ENCODE measurements at places on chromosomes 1 and 21.

DNA sequence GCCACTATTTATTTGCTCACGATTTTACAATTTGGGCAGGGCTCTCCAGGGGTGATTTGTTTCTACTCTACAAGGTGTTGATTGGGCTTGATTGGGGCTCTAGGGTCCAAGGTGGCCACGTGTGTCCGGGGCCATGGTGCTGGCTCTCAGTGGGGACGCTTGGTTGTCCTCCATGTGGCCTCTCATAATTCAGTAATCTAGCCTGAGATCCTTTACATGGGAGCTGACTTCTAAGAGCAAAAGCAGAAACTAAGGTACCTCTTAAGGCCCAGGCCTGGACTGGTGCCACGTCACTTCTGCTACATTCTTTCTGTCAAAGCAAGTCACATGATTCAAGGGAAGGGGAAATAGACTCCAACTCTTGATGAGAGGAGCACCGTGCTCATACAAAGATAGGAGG, 8.1 kb upstream of the PSRC1 start:
- no peak for DNase-seq

DNA sequence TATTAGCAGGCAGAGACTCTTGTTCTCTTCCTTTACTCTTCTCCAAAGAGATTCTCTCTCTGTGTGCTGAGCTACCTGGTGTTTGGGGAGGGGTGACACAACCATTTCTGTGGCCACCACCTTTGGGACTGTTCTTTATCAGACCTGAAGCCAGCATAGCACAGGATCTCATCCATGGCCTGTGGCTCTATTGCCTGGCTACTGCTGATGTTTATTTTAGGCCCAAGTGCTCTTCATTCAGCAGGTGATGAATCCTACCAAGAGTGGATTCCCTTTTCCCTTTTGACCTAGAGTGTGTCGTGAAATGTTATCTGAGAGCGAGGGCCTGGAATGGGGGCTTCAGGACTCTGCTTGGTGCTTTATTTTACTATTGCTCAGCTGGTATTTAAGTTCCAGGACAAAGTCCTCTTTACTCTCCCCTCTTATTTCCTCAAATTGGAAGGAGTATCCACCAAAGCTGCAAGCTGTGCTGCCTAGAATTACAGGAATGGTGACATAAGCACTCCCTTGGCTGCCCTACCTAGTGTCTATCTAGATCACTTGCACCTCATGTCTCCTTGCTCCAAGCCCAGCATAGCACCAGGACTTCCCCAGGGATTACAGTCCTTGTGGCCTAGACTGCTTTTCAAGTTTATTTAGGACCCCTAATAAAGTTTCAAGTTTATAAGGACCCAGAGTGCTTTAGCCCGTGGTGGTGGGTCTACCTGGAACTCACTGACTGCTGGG, 94.7 kb upstream of the GPR52 start:
- DNase-seq: no peak

GRCh38 chr1:70893381-70893780, 154.2 kb downstream of the PTGER3 start:
- DNase-seq: no peak

DNA sequence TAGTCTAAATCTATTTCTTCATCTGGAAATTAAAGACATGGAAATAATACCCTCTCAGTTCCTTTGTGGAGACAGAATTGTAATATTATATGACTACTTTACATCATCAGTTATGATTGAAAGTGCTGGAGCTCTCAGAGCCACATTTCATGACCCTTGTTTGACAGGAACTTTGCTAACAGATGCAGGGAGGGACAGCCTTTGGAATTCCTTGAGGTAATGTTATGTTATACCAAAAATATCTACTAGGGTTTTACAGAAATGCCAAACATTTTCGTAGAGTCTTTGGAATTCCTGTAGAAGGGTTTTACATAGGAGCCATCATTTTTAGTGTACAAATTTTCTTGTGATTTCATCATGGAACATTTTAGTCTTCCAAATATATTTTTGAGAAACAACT, 57.4 kb upstream of the ADAMTS5 start:
- peak; percentile 51 for DNase-seq

DNA sequence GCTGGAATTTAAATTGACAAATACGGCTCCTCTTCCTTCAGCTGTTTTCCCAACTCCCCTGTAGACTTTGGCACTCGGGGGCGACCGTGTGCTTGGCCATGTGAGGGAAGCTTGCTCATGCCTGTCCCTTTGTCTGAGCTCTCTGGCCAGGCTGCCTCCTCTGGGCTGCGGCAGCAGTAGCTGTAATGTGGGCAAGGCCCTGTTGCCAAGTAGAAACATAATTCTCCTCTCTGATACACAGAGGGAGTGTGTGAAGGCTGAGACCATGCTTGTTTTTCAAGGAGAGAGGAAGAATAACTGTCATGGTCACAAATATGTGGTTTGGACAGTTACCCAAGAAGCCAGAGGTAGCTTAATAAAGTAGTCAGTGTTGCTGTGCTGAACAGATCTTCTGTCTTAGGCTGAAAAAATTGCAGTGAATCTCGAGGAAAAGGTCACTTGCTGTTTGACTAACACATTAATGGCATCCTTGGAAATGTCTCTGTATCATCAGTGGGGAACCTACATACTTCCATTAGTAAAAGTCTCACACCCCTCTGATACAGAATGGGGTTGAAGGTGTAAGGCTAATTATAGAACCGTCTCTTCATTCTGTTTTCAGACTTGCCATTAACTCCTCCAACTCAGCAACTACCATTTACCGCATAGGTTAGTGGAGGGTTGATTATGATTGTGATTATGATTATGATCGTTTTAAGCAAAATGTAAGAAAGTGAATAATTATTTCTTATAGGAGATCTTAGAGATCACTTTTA, 94.6 kb downstream of the TGFB2 start:
- DNase-seq: no peak

DNA sequence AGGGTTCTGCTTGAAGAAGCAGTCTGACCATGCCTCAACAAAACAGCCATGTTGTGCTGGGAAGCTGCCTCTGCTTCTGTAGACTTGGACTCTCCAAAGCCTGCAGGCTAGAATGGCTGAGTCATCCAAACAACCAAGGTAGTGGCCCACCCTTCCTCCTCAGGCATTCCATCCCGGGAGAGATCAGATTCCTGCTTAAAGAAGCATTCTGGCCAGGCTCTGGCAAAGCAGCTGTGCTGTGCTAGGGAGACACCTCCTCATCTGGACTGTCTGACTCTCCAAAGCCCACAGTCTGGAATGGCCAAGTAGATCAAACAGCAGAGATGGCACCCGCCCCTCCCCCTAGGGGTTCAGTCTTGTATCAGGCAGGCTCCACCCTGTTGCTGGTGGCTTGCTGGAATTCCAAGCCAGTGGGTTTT, 38.3 kb upstream of the F3 start:
- DNase-seq: peak; percentile 85

GRCh38 chr1:226660410-226661182, 78.5 kb downstream of the ITPKB start:
- no peak for DNase-seq

GRCh38 chr1:17540255-17541001, 930 bp downstream of the ARHGEF10L start:
- DNase-seq: no peak

- no peak for DNase-seq
Observed at GRCh38 chr1:1185101-1185765, 11.6 kb downstream of the TTLL10 start.

DNA sequence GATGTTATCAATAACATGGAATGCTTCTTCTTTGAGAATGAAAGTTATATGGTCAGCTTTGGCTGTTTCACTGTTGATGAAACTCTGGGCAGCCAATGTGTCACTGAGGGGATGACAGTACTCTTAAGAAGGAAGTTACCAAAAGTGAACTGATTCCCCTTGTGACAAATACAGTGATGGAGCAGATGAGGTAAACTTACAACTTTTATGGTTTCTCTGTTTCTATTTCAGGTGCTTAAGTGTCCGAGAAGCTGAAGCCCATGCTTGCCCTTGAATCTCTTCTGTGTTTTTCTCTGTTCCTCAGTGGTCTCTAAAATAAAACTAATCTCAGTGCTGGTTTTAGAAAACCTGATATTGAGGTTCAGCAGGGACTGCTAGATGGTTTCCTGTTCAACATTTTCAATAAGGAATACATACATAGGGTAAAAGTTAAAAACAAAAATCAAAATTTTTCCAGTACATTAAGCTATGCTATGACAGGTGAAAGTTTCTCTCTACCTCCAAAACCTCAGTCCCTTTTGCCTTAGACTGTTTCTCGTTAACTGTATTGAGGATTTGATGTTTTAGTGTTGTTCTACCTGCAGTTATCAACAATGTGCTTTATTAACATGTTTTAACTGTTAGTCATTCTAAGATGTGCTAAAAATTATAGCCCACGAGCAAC, 454.4 kb upstream of the ADGRL4 start:
- no peak for DNase-seq

GRCh38 chr1:227318853-227319607, 738 bp upstream of the CDC42BPA start:
- DNase-seq: no peak

- DNase-seq: no peak
Observed at GRCh38 chr1:223759273-223759672, 46.9 kb downstream of the CAPN2 start.

- peak; percentile 24 for DNase-seq
Observed at GRCh38 chr1:218200979-218201378, 84.1 kb upstream of the RRP15 start.
